ENCODE measurements at places on chromosomes 12 and 14.
A peak's percentile ranks its signal among the peaks of the same experiment; 100 is the strongest.

GRCh38 chr12:102043928-102044327 is 17.9 kb downstream of the WASHC3 start:
- DNase-seq: peak; percentile 22

DNA sequence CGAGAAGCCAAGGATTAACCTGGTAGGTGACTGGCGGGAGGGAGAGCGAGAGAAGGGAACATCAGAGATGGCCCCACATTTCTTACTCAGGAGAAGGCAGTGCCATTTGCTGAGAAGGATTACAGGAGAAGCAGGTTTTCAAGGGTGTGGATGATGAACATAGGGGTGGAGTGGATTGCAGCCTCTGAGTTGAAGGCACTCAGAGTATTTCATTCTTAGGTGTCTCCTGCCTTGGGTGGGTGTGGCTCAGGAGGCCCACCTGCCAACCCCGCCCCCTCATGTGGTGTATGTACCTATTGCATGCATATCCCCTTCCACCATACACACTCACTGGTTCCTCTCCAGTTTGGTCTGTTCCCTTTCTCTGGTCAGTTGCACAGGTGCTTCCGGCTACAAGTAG is 6.3 kb downstream of the ESPL1 start:
- no peak for DNase-seq

- no peak for DNase-seq
These were observed 202.1 kb upstream of the MYL2 start for GRCh38 chr12:111122458-111122878.

DNA sequence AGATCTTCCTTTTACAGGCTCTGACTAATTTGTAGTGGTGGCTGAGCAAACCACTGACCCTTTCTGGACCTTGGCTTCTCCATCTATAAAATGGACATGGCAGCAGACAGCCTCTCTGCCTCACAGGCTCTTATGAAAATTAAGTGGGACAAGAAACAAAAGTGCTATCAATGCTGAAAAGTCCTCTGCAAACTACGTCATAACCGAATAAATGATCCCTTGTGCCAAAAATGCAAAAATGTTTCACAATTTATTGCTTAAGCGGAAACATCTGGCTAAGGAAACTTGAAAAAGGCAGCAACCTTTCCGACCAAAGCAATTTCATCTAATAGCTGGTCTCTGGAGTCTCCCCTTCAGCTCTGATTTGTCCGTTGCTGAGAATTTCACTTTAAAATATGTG is 108.5 kb upstream of the PLXNC1 start:
- no peak for DNase-seq

- DNase-seq: no peak
These were observed 52.5 kb upstream of the MYL2 start for GRCh38 chr12:110972866-110973265.

- no peak for DNase-seq
These were observed 4.3 kb upstream of the FBRSL1 start for GRCh38 chr12:132485619-132486018.

GRCh38 chr14:21822109-21822508 is 148.5 kb upstream of the OR4E1 start:
- DNase-seq: no peak

DNA sequence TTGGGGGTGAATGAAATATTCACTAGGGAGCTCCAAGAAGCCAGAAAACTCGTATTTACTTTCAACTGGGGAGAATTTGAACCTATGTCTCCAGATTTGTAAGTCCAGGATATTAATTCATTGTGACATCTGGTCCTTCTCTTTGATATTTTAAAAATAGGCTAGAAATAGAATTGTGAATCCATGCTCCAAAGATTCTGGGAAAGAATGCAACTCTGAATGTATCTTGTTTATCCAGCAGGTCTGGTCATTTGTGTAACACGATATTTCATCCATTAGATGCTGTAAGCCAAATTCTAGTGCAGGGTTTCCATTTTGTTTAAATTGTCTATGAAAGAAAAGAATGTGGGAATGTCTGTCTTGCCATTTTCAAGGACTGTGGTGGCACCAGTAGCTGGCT is 334.7 kb downstream of the BMP4 start:
- DNase-seq: no peak

DNA sequence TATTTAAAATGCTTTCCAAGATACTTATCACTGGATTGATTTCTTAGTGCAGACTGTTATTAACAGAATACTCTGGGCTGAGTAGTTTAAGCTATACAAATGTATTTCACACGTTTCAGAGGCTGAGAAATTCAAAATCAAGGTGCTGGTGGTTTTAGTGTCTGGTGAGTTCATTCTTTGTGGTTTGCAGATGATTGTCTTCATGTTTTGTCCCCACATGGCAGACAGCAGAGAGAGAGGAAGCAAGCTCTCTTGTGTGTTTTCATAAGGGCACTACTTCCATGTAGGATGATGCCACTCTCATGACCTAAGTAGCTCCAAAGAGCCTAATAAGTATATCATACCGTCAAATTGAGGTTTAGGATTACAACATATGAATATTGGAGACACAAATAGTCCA is 1348.9 kb upstream of the FLRT2 start:
- DNase-seq: no peak

DNA sequence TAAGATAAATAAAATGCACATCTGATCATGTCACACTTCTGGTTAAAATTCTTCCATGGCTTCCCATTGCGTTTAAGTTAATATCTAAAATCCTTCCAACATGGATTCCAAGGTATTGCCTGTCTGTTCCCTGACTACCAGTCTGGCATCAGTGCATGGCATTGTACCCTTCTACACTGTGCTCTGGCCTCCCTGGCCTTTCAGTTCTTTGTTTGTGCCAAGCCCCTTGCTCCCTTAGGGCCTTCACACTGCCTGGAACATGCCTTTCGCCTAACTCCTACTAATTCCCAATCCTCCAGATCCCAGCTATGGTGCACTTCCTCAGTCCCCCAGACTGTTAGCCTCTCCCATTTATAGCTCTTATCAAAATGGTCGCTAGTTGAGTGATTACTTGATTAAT is 6.3 kb downstream of the CIPC start:
- DNase-seq: no peak

GRCh38 chr14:64391113-64391725 is 3.1 kb downstream of the MTHFD1 start:
- no peak for DNase-seq

DNA sequence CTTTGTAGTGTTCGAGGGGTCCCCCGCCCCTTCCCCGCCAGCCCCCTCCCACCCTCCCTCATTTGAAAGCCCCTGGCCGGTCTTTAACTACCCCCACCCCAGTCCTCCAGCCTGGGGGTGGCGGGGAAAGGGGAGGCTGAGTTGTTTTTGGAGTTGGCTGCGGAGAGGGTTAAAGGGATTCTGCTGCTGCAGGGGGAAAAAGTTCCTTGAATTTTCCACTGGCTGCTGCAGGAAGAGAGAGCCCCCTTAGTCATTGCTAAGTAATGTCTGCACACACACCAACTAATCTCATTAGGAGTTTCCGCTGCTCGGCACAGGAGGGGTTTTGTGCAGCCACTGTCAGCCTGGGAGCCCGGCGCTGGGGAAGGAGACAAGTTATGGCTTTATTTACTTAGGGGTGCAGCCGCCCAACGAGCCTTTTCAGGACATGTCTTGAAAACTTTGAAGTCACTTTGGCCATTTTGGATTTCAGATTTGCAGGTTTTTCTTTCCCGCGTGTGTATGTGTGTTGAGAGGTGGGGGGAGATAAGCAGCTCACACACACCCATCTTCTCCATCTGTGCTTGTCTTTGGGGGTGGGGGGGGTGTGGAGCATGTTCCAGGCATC is 1.8 kb downstream of the ELK3 start:
- no peak for DNase-seq

GRCh38 chr12:56772625-56773024 is 9.5 kb downstream of the HSD17B6 start:
- no peak for DNase-seq

DNA sequence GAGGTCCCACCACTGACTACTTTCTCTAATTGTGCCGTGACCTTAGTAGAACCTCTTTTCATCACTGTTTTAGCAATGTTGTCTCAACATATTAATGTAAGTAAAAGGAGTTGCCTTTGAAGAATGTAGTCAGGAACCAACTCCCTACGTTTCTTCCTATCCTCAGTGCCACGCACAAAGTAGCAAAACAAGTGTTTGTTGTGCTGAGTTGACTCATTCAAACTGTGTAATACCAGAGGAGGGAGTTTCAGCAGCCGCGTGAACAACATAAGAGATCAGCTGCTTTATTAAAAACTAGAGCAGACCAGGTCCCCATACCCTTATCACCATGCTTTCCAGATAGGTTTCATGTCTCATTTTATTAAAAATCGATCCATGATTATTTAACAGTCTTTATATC is 19.1 kb downstream of the PLBD1 start:
- no peak for DNase-seq

- DNase-seq: no peak
These were observed 17.9 kb downstream of the TIMELESS start for GRCh38 chr12:56431288-56431687.

DNA sequence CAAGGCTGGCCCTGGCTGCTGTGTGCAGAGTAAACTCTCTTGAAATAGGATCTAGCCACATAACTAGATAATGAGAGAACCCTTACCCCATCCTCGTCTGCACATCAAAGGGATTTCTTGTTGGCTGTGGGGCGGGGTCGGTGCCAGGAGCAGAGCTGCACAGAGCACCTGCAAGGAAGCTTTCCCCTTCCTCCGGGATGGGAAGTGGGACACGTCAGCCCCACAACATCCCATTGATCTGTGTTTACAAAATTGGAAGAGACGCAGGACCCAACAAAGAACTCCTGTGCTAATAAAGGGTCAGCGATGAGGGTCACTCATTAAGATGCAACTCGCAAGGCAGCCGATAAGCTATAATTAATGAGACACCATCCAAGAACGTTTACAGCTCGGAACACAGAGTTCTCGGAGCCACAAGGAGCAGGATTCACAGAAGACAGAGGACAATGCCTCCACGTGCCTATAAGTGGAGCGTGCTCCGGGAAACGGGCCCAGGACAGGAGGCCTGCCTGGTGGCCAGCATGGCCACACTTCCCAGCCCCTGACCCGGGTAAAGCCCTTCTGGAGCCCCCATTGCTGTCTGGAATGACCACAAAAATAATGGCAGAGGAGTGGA is 171.5 kb downstream of the SLC15A4 start:
- no peak for DNase-seq

DNA sequence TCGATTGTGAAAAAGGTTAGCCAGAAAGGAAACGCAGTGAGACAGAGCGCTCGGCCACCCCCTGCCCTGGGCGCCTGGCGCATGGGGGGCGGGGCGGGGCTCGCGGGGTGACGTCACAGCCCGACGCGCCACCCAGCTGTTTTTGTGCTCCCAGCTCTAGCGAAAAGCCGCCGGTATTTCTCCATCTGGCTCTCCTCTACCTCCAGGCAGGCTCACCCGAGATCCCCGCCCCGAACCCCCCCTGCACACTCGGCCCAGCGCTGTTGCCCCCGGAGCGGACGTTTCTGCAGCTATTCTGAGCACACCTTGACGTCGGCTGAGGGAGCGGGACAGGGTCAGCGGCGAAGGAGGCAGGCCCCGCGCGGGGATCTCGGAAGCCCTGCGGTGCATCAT is at the start of gene GABARAPL1:
Gene GABARAPL1 (plus strand): TSS at position 139 of the 393 bp plus-strand sequence. CDS start 253 bp downstream, at position 392.
- DNase-seq: peak; percentile 88

DNA sequence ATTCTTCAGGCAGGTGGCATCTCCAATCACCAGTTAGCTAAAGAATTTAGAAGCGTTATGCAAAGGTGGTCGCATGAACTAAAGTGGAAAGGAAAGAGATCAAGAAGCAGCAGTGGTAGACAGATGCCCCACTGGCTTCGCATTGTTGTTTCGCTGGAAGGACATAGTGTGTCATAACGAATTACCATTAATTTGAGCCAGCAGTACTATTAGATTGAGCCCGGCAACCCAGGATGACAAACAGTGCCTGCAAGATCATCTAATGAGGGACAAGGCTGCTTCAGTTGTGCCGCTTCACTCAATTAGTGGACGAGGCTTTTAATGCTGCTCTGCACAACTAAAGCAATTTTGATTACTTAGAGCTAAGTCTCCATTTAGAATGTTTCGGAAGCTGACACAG is 274.5 kb upstream of the SOX5 start:
- DNase-seq: no peak

- DNase-seq: peak; percentile 41
These were observed 448.6 kb downstream of the RAD51B start for GRCh38 chr14:68268197-68268596.

DNA sequence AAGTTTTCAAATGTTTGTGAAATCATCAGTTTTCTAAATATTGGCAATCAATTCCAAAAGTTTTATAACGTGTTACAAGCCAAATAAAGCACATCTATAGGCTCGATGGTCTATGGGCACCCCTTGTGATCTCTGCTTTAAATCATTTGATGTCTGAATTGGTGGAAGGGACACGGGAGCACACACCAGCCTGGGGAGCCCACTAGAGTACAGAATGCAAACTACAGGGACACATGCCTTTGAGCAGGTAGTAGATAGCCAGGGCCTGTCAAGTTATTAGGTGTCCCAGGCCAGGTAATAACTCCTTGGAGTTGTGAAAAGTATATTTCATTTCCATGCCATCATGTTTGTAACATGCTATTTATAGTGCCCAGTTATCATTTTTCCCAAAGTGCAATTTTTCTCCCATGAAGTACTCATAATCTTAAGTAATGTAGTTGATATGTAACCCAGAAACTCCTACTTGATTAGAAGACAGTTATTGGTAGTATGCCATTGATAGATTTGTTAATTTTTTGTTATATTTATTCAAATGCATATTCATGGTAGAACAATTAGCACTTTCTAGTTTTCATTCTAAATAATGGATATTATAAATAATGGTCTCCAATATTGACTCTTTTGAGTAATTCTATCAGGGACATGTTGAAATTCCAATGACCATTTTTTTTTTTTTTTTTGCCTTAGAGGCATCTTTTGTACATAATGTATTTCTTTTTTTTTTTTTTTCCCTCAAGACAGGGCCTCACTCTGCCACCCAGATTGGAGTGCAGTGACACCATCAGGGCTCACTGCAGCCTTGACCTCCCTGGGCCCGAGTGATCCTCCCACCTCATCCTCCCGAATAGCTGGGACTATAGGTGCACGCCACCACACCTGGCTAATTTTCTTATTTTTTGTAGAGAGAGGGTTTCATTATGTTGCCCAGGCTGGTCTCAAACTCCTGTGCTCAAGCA is 96.9 kb upstream of the FGD4 start:
- peak; percentile 72 for DNase-seq

DNA sequence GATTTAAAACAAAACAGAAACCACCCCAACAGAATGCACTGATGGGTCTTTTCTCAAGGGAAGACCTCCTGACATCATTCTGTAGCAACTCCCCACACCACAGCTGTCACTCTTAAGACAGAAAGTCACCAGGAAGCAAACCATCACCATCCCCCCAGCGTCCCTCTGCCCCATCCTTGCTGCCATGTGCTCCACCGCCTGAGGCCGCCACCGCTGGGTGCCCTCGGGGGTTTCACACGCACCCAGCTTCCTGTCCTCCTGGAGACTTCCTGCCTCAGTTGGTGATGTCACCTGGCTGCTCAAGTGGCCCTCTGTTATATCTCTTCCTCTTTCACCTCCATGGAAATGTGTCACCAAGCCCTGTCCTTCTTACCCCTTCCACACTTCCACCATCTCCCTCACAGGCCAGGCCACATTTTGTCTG is 71.4 kb upstream of the GPR68 start:
- peak; percentile 87 for DNase-seq

GRCh38 chr12:52579468-52580465 is 6.1 kb upstream of the KRT74 start:
- no peak for DNase-seq

Data from GM13976 (cell line).